IMR-90 (cell line): ENCODE measurements at places on chromosomes 16 and 17. TPM values are rescaled to one million over a fixed set of nuclear protein-coding genes. Genes with fewer than 3 reads are reported as not detected.

DNA sequence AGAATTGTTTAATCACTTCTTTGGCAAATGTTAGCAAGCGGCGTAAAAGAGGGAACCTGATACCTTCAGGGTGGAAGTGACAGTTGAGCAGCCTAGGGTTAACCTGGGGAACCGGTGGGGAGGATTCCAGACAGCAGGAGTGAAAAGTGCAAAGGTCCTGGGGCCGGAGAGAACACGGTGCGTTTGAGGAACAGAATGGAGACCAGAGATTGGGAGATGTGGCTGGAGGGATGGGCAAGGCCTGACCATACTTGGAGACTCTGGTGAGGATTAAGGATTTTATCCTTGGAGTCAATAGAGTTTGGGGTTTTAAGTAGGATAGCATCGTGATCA, 2.3 kb upstream of the ZNF500 start:
- peaks cover 7% of the 10 kb centered on the region for H3K4me1 ChIP-seq
- peaks cover 7% of the 10 kb centered on the region; the same call in 1 of the 2 replicates for H3K36me3 ChIP-seq
- no peak for DNase-seq
- no peak overlapping the region for H3K4me3 ChIP-seq
- H3K27me3 ChIP-seq, result no peaks in the 10 kb centered on the region
- H3K27ac ChIP-seq, result no peak overlapping the region

DNA sequence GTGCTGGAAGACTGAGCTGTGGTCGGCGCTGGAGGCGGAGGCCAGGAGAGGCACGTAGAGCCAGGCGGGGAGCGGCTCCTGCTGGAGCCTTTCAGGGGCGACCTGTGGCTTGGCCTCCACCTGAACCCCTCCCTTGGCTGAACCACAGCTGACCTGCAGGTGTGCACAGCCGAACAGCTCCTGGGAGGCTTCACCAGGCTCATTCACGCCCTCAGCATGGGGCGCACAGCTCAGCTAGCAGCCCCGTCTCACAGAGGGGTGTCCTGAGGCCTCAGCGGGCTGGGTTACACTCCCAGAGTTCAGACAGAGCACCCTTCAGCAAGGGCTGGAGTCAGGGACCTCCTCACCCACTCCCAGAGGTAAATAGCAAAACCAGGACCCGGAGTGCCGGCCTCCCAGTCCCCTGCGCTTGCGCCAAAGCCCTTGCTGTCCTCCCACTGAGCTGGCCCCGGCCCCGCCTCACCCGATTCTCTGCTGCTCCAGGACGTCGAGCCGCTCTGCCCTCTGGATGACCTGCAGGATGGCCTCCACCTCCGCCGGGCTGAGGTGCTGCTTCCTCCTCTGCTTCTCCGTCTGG, 31.7 kb downstream of the RPH3AL start:
- H3K36me3 ChIP-seq, result no peaks in the 10 kb centered on the region
- no peak overlapping the region for H3K4me3 ChIP-seq
- no peaks in the 10 kb centered on the region for H3K4me1 ChIP-seq
- DNase-seq, result no peak

- H3K27ac ChIP-seq, result no peak overlapping the region
- no peak overlapping the region for H3K4me3 ChIP-seq
- no peaks in the 10 kb centered on the region for H3K27me3 ChIP-seq
- no peak for DNase-seq
- peaks cover 3% of the 10 kb centered on the region; the same call in 1 of the 2 replicates for H3K36me3 ChIP-seq
These were observed 4.4 kb downstream of the SCPEP1 start for GRCh38 chr17:56982312-56982711.

- no peak overlapping the region for H3K27ac ChIP-seq
- H3K4me3 ChIP-seq, result no peak overlapping the region
- DNase-seq, result peak; percentile 37
- no peaks in the 10 kb centered on the region for H3K36me3 ChIP-seq
- H3K4me1 ChIP-seq, result peaks cover 14% of the 10 kb centered on the region
These were observed 468.8 kb upstream of the HSBP1 start for GRCh38 chr16:83338941-83339340.

The TRPV3 gene
- under 0.01 and 0.18 TPM in 2 replicates for total RNA-seq

The HOXB2 gene
- total RNA-seq, result 2.7 and 3.1 TPM in 2 replicates

The NOG gene
- total RNA-seq, result 11.7 and 13.1 TPM in 2 replicates

The FOXC2 gene
- 0.90 and 1.1 TPM in 2 replicates for total RNA-seq

The VMP1 gene
- total RNA-seq, result 197 and 272 TPM in 2 replicates
